ENCODE measurements at places on chromosomes 5 and 9.

DNA sequence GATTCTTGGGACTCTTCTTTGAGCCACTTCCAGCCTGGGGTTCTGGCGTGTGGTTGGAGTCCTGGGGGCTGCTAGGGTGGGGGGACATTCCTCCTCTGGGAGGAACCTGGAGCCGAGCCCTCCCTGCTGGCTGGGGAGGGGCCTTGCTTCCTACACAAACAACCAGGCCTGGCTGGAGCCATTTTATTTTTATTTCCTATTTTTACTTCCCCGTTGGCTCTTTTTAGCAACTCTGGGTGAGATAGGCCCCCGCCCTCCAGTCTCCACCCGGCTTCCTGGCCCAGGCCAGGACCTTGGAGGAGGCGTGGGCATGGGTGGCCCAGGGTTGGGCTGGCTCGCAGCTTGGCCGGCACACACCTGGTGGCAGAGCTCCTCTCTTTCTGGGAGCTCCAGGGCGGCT is 15.1 kb downstream of the RXRA start:
- no peak for DNase-seq

- no peak for DNase-seq
Measured at GRCh38 chr9:129225815-129226214, 47.8 kb upstream of the IER5L start.

DNA sequence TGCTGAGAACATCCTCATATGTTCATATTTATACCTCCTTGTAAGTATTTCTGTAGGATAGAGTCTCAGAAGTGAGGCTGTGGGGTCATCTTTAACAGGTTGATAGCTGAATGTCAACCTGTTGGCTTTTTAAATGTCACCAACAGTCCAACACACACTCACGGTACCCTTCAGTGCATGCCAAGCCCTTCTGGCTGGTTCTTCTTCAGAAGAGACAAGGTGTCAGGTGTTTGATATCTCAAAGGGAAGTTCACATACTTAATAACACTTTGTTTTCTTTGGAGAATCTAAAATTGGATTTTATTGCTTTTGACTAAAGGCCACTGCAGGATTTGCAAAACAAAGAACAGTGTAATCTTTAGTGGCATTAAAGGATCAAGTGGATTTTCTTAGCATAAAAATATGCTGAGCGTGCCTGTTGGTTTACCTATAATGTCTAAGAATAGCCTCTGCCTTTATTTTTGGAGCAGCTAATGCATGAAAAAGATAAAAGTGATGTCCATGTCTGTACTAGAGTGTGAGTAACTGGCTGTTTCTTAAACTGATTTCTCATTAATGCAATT is 58.2 kb downstream of the RGS3 start:
- DNase-seq, result no peak

GRCh38 chr9:127131871-127132270 is 9.4 kb upstream of the ANGPTL2 start:
- peak; percentile 33 for DNase-seq

DNA sequence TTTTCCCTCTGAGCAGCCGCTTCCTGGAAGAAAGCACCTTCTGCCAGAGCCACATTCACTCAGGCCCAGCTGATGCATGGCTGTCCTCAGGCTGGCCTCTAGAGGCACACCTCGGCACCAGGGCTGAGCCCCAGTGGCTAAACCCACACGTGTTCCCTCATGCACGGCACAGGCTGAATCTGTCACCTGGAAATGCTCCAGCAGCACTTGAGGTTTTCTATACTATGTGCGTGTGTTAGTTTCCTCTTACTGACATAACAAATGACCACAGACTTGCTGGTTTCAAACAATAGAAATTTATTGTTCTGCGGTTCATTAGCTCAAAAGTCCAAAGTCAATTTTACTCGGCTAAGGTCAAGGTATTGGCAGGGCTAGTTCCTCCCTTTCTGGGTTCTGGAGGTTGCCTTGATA is 141.4 kb downstream of the LRRC70 start:
- no peak for DNase-seq

GRCh38 chr5:159510282-159510681 is 180.0 kb upstream of the IL12B start:
- no peak for DNase-seq

- no peak for DNase-seq
Measured at GRCh38 chr5:168752416-168753190, 173.4 kb upstream of the PANK3 start.

DNA sequence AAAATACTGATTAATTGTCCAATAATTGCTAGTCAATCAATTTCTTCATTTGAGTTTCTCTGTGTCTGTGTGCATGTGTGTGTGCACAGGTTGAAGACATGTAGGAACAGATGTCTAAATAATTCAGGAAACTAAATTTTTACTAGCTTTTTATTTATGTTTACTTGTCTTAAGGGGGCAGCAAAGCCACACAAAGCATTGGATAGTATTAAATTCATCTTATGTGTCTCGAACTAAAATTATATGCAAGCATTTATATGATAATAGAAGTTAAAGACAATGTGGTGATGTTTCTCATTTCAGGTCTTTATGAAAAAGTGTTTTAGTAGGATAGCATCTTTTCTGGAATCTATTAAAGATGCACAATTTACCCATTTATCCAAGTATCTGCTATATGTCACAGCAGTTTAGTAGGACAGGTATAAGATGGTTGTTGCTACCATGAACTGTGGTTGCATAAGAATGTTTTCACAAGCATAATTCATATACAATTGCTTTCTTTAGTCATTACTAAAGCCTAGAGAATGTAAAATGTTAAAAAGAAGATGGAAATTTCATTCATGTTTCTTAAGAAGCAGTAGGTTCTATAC is 784.6 kb upstream of the NUDT12 start:
- peak; percentile 41 for DNase-seq

DNA sequence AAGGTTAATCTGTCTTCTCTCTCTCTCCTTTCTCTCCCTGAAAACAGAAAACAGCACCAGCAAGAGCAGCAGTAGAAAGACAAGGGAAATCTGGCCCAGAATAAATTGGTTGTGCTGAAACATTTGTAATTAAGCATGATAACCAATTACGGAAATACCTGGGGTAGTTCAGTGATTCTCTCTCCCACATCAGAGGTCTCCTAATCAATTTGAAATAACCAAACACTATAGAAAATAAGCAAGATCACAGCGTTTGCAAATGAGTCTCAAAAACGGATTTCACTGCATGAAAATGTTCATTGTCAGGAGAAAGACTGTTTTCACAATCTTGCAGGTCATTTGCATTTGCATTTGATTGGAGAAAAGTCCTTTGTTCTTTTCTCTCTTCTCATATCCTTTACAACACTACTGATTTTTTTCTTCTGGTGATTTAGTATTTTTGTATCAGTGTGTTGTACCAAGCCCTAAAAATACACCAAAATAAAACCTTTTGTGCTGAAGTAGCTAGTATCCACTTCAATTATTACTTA is 36.8 kb upstream of the CDH6 start:
- no peak for DNase-seq

DNA sequence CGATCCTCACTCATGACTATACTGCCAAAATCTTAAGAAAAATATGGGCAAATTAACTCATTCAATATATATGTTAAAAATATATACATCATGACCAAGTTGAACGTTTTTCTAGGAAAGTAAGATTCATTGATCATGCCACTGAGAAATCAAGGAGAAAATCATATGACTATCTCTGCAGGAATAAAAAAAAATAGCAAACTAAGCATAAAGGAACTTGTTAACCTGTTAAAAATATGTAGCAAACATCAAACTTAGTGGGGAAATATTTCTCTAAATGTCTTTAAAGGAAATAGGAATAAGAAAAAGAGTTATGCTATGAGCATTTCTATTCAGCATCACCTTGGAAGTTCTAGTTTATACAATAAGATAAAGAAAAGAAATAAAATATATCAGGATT is 302.4 kb downstream of the GLIS3 start:
- no peak for DNase-seq

- no peak for DNase-seq
Measured at GRCh38 chr9:121559183-121559582, 59.5 kb upstream of the GGTA1 start.

DNA sequence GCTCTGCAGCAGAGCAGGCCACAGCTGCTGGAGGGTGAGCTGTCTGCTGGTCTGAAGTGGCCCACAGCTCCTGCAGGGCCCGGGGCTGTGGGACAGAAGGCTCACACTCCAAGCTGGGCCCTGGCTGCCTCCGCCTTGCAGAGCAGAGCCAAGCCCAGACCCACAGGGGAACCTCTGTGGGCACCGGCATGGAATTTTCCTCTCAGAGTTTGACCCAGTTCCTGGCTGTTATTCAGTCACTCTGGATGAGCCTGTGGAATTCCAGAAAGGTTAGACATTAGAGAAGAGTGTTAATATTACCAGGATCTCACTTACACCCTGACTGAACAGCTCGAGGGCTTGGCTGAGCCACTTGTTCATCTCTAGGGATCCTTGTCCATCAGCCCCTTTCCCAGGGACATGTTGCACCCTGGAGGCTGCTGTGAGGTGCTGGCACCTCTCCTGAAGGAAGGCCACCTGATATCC is 17.5 kb downstream of the IL9 start:
- DNase-seq, result no peak

DNA sequence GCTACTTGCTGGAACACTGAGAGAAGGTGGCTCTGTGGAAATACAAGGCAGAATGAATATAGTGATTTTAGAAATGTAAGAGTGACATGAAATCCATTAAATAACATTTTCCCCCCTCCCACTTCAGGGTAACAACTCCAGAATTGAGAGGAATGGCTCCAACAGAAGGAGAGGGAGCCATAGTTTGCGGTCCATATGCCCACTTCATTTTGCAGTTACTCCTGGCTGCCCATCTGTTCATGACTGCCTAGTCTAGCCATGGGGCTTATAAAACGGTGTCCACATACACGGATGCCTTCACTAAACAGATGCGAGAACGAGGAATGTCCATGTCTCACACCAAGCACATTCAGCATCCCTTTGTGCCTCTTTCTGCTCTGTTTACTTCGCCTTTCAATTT is 186.7 kb downstream of the TMEM38B start:
- DNase-seq, result no peak

DNA sequence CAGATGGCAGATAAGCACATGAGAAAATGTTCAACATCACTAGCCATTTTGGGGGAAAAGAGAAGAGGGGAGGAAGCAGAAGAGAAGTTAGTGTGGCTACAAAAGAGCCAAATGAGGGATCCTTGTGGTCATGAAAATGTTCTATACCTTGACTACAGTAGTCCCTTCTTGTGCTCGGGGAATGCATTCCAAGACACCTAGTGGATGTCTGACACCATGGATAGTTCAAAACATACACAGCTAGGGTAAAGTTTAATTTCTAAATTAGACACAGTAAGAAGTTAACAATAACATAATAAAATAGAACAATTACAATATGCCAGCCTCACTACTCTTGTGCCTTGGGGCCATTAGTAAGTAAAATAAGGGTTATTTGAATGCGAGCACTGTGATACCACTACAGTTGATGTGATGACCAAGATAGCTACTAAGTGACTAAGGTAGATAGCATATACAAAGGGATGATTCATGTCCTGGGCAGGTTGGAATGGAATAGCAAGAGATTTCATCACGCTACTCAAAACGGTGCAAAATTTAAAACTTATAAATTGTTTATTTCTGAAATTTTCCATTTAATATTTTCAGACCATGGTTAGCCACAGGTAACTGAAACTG is 344.1 kb downstream of the NR2F1-AS1 start:
- no peak for DNase-seq

DNA sequence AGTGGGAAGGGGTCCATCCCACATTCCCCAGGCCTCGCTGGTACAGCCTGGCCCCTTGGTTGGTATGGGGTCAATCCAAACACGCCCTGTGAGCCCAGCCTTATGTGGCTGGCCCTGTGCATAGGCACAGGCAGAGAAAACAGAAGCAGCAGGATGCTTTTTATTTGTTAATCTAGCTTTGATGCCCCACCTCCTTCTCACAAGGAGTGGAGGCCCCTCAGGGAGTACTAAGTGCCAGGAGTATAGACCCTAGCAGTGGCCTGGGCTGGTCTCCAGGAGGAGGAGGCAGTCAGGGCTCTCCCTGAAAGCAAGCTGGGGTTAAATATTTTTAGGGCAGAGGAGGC is 14.6 kb upstream of the TCF7 start:
- DNase-seq, result no peak

GRCh38 chr9:22044583-22044982 is 35.5 kb upstream of the CDKN2B start:
- no peak for DNase-seq

DNA sequence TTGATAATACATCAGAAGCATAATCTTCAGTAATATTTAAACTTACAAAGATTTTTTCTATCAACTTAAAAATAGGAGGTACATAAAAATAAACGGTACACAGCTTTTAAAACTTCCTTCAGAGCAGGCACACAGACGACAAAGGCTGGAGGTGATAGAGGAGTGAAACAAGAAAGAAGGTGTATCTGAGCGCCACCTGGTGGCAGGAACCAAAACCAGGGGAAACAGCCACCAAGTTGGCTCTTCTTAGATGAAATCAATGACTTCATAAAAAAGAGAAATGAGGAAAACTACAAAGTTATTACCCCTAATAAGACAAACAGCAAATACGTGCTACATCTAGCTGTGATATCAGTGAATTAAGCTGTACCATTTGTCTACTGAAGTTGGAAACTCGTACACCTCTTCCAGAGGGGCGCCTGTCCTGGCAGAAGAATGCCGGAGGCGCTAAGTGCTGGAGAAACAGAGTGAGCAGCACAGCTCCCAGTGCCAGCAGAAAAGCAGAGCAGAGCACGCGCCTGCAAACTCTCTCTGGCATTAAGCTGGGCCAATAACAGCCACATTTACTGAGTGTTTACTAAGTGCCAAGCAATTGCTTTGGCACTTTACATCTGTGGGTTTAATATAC is 85.9 kb downstream of the SETX start:
- DNase-seq, result peak; percentile 19

GRCh38 chr5:60649288-60649917 is 50.6 kb downstream of the DEPDC1B start:
- DNase-seq, result peak; percentile 66

DNA sequence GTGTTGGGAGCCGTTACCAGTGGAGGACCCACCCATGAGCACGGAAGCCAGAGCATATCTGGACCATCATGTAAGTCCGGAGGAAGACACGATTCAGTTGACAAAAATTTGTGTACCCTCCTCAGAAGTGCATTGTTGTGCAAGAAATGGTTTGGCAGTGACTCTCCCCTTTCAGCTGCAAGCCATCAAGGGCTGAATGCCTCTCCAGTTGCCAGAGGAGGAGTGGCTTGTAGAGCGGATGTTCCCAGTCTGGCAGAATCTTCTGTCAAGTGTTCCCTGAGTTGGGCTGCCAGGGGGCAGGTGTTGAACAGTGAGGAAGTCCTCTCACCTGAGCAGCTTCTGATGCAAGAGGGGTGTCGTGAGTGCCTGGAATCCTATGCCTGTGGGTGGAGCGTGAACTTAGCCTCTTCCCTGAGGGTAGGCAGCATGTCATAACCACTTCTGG is 27.6 kb upstream of the CDKN2AIPNL start:
- DNase-seq, result no peak

- no peak for DNase-seq
Measured at GRCh38 chr5:18534119-18534518, 899.9 kb downstream of the TAF11L14 start.

- DNase-seq, result no peak
Measured at GRCh38 chr5:9316733-9317132, 229.1 kb downstream of the SEMA5A start.

DNA sequence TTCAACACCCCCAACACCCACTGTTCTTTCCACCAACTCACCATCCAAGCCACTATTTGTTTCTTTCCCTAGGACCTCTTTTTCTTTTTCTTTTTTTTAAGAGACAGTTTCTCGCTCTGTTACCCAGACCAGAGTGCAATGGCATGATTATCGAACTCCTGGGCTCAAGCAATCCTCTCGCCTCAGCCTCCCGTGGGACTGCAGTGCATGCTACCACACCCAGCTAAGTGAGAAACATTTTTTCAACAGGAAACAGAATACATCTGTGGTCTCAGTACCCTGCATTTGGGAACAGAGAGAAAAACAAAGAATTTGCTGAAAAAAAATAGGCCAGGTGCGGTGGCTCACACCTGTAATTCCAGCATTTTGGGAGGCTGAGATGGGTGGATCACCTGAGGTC is 24.6 kb downstream of the B4GALT1 start:
- no peak for DNase-seq

Measured in SW 1271 (cell line).